ENCODE measurements at places on chromosomes 16 and 17.
A peak's percentile ranks its signal among the peaks of the same experiment; 100 is the strongest.

DNA sequence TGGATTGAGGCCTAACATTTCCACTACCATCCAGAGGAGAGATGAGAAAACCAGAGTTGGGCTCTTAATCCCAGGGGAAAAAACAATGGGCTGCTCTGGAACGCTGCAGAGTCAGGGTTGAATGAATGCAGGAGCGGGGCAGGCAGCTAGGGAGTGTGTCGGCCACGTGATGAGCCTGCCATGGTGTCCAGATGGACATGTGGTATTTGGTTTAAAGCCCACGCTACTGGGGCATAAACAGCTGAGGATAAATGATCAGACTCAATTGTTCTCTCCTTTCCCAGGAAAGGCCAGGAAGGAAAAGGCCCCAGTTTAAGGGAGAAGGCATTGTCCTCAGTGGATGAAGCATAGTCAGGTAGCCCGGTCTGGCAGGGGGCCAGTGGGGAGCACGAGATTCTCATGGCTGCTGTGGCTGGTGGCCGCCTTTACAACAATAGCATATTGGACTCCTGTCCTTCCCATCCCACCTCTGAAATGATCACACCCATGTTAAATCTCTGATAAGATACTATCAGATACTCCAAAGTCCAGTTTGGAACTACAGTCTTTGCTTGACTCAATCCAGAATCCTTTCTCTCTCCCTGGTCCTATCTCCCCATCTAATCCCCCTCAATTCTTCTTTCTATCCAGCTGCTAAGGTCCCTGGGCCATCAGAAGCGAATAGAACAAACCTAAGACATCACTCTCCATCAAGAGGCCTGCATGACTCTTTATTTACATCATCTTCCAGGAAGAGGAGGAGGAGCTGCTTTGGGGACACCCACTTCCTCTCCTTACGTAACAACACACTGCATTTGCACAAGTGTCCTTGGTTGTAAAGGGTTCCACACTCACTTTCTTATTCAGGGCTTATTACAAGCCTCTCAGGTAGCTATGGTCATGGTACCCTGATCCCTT, 20.4 kb downstream of the CA4 start:
- DNase-seq = peak; percentile 35

DNA sequence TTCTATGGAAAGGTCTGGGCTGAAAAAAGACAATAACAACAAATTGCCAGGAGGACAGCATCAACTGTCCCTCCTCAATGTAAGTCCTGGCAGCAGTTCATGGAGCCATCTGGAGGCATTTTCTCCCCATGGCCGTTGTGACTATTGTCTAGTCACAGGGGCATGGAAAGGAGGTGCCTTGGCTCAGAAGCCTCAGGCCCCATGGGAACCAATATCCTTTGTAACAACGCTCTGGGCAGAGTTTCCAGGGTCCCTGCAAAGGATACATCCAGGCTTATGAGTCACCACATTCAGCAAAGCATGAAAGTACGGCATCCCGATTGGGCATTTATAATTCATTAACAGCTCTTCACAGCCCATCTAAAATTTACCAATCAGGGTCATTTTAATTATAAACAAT, 85.2 kb downstream of the GLG1 start:
- DNase-seq = peak; percentile 25

DNA sequence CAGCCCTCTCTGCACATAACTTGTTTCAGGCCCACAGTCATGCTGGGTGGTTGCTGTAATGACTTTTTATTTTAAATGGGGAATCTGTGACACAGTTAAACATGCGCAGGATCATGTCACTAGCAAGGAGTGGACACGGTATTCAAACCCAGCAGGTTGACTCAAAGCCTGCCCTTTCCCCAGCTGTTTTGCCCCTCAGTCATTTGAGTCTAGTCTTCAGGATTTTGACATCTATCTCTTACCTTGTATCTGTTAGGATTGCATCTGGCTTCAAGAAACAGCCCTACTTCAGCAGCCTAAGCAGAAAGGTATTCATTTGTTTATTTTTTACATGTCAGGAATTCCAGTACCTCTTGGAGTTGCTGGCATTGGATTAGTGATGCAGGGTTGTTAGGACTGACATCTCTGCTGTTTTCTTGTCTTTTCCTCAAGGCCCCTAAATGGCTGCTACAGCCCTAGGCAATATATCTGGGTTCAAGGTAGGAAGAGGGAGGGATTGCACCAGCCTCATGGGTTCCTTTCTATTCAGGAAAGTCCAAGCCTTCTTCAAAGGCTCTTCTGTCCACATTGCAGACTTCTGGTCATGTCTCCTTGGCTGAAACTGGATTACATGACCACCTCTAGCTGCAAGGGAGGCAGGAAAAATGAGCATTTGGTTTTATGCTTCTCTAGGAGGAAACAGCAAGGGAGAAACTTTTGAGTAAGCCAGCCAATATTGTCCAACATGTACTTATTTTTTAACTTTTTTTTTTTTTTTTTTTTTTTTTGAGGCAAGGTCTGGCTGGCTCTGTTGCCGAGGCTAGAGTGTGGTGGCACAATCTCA, 22.8 kb downstream of the ABCC1 start:
- DNase-seq = no peak

- no peak for DNase-seq
These were observed 191.4 kb upstream of the SDK2 start for GRCh38 chr17:73835605-73836004.

DNA sequence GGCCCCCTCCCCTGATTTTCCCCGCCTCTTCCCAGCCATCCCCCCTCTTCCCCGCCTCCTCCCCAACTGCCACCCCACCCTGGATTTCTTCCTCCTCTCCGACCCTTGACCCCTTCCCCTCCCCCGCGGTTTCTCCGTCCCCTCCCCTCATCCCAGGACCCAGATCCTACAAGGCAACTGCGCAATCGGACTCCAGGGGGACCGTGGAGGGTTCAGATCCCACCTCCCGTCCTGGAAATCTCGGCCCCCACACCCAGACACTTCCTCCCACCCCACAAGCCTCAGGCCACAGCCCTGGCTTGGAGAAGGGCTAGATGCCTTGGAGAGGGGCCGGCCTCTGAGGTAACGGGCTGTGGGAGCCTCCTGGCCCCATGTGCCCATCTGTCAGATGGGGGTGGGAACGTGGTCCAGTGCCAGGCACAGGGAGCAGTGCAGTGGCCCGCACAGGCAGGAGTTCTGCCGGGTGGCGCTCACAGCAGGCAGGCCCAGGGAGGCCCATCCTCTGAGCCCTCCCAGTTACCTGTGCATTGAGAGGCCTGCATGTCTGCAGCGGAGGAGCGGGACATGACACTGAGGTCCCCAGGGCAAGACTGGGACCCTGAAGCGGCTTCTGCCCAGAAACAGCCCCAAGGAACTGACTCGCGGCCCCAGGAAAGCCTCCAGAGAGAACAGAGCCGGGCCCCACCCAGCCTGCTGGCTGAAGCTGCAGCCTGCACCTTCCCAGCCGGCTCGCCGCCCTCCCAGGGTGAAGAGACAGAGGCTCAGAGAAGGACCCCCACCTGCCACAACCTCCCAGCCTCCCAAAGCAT, 16.7 kb downstream of the ZNF423 start:
- no peak for DNase-seq

DNA sequence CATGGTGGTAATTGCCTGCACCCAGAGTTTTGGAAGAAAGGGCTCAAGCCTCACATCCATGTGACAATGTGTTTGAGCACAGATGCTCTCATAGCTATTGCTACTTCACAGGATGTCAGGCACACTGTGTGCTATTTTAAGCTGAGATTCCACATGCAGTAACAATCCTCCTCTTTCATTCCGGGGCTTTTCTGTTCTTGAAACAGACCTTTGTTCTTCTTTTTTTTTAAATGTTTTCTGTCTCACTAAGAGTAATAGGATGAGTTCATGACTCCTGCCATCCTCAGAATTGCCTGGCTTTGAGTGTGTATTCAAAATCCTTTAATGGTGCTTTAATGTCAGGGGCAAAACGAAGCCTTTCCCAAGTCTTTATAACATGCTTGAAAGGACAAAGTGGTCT, 198.9 kb downstream of the ABCC12 start:
- no peak for DNase-seq

DNA sequence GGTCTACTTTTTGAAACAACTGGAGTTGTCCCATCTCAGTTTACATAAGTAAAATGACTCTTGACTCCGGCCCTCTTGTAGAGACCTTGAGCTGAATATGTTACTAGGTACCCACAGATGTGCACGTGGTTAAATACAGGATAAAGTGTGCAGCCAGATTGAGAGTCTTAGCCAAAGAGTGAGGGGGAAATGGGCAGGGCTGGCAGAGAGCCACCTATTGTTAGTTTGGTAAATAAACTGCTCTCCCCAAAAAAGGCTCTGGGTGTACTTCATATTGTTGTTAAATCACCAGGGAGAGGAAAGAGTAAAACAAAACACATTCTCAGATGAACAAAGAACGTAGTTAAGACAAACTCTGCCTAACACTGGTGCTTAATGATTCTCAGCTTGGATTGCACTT, 20.3 kb downstream of the G6PC1 start:
- no peak for DNase-seq

- no peak for DNase-seq
These were observed 119.2 kb upstream of the PMFBP1 start for GRCh38 chr16:72291121-72291520.

DNA sequence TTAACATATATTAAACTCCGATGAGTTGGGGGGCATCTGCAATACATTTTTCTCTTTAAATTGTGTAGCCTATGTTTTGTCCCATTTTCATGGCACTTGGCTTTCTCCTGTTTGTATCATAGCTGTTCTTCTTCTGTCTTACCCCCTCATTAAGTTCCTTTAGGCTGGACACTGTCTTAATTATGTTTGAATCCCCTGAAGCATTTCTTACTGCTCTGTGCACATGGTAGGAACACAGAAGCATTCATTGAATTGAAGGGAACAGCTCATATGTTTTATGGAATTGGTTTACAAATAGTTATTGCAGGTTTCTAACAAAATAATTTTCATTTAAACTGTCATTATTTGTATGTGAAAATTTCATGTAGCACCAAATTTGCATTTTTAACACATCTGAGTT, 176.8 kb downstream of the TANC2 start:
- DNase-seq = no peak

DNA sequence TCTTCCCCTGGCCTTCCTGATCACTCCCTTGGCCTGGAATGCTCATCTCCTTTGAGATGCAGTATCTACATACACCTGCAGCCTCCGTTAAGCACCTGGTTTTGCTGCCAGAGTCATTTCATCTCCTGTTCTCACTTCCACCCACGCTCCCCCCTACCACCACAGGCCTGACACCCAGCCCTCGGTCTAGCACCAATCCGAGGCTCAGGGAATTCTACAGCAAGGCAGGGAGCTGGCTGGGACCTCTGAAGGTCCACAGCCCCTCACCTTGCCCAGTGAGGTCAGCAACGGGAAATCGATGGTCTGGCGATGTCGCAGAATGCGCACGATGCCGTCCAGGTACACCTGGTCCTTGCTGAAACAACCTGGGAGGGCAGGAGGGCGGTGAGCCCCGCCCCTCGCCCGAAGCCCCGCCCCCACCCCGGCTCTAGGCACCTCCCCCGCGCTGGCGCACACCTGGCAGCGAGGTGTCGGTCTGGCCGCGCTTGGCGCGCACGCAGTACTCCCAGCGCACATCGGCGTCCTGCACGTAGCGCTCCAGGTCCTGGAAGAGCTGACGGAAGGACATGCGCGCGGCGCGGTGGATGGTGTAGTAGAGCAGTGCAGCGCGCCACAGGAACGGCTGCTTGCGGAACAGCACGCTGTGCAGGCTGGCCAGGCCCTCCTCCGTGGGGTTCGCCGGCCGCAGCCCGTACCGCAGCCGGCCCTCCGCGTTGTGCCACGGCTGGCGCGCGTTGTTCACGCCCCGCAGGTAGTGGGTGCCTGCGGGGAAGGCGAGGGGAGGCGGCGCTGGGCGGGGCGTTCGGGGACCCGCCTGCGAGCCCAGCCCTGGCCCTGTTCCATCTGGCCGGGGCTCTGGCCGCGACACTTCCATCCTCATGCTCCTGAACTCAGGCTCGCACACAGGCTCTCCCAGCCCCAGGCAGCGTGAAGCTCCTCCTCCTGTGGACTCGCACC, 5.7 kb downstream of the MATCAP1 start:
- DNase-seq = no peak

DNA sequence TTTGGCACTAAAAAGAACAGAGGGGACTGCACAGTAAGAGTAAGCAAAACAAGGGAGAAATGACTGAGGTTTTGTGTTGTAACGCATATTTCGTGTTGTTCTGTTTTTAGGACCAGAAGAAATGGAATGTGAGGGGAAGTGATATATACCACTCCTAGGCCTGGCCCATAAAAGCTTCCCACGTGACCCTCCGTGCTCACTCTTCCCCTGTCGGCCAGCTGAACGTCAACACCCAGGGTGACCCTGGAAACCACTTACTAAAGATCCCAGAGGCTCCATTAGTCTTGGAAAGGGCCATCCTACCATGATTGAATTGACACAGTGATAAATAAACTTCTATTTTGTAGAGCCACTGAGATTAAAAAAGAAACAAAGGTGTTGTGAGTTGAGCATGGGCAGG, 79.8 kb downstream of the HELZ start:
- DNase-seq = no peak

All from HTR-8/SVneo (cell line).